Stimulated activated CD8-positive, alpha-beta memory T cell treated with anti-CD3 and anti-CD28 coated beads, Interleukin-4, amount 100 ng/mL, for 4 hours (primary cell): ENCODE measurements at places on chromosomes 11 and 22.

DNA sequence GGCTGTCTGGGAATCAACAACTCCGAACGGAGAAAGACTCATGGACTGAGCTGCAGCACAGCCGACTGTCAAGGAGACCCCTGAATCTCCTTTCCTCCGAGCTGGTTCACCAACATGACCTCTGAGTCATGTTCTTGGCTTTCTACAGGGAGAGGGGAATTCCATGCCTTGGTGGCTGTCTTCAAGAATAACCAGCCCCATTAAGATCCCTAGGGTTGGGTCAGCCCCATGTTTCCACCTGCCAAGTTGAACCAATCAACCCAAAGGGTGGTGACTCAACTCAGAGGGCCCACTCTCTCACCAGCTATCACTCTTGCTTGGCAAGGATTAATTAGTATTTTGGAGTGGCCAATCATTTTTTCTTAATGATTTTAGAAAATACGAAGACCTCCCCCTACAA is 28.3 kb upstream of the IGSF22 start:
- no peak for DNase-seq

DNA sequence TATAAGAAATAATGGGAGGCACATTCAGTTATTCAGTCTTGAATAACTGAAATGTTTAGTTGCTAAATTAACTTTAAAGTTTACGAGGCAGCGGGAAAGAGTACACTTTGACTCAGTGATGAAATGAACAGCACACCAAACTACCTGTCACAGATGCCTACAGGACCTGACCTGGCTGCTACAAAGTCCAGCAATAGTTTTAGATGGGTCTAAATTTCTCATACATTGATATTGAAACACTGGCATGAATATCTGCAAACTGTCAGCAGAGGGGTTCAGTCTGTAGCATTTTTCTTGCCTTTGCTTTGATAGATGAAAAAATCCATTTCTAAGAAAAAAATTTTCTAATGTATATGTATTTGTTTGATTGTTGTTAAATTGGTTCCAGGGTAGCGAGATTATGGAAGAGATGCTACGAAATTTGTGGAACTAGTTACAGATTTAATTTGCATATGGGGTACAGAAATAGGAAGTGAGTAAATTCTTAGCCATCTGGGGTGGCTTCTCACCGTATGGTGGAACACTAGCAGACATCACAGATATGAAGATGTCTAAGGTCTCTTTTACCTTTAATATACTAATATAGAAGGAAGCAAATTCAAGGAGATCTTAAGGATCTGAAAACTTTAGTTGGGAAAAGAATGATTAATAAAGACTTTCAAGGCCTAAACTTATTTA is 20.8 kb upstream of the GAB2 start:
- no peak for DNase-seq

- no peak for DNase-seq
Observed at GRCh38 chr11:94574193-94574961, 7.2 kb downstream of the PIWIL4 start.

DNA sequence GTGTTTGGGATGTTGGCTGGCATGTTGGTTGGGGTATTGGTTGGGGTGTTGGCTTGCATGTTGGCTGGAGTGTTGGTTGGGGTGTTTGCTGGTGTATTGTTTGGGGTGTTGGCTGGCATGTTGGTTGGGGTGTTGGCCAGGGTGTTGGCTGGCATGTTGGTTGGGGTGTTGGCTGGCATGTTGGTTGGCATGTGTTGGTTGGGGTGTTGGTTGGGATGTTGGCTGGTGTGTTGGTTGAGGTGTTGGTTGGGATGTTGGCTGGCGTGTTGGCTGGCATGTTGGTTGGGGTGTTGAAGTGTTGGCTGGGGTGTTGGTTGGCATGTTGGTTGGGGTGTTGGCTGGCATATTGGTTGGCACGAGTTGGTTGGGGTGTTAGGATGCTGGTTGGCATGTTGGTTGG is 24.5 kb downstream of the OTUB1 start:
- DNase-seq, result no peak

DNA sequence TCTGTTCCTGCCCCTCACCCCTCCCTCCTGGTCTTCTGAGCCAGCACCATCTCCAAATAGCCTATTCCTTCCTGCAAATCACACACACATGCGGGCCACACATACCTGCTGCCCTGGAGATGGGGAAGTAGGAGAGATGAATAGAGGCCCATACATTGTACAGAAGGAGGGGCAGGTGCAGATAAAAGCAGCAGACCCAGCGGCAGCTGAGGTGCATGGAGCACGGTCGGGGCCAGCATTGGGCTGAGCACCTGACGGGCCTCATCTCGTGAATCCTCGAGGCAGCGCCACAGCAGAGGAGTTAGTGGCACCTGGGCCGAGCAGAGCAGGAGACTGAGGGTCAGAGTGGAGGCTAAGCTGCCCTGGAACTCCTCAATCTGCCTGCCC is 941.8 kb downstream of the BRD1 start:
- DNase-seq, result no peak

DNA sequence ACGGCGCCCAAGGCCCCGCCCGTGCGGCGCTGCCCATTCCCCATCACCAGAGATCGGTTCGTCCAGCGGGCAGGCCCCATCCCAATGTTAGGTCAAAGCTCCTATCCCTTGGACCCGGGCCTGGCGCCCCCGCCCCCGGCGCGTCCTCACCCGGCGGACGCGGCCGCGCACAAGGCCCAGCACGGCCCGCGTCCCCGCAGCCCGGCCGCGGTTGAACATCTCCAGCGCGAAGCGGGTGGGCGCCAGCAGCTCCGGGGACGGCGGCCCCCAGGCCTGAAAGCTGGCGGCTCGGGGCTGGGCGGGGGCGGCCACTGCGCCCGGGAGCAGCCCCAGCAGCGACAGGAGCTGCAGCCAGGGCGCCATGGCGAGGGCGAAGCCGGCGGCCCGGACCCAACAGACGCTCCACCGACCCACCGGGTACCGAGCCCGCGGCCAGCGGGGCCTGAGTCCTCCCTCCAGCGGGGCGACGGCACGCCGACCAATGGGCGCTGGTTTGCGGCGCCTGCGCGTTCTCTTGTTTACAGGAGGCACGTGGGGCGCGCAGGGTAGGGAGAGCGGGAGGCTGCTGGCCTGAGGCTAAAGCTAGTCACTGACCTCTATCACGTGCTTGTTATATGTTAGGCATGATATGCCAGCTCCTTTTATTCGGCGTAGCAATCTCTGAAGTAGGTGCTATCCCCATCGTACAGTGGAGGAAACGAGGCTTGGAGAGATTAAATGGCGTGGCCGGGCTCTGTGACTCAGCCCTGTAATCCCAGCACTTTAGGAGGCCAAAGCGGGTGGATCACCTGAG is at the start of gene CTSF:
Gene CTSF (minus strand): TSS at position 483 of the 793 bp plus-strand sequence. CDS start 120 bp downstream, at position 363.
- DNase-seq, result peak; percentile 60

DNA sequence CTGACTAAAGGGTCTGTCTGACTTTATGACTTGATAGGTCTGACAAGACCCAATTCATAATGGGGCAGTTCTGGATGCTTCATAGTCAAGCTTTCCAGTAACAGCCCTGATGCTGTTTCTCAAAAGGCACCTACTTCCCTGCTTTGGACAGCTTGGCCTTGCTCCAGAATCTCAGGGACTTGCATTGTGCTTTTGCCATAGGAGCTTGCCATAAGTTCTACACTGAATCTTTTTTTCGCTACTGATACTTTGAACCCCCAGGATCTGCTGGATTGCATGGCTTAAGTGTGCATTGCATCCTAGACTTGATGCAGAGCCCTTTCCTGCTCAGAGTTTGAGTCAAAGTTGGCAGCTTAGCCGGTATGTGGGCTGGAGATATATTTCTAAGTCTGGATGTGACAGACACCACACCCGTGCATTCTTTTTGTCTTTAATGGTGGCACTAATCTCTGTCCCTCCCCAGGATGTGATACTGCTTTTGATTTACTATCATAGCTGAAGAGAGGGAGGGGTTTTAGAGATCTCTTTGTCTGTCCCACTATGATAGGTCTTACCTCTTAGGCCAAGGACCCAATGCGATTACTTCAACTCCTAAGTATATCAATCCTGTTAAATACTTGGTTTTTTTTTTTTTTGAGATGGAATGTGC is 16.9 kb upstream of the SLC3A2 start:
- no peak for DNase-seq

DNA sequence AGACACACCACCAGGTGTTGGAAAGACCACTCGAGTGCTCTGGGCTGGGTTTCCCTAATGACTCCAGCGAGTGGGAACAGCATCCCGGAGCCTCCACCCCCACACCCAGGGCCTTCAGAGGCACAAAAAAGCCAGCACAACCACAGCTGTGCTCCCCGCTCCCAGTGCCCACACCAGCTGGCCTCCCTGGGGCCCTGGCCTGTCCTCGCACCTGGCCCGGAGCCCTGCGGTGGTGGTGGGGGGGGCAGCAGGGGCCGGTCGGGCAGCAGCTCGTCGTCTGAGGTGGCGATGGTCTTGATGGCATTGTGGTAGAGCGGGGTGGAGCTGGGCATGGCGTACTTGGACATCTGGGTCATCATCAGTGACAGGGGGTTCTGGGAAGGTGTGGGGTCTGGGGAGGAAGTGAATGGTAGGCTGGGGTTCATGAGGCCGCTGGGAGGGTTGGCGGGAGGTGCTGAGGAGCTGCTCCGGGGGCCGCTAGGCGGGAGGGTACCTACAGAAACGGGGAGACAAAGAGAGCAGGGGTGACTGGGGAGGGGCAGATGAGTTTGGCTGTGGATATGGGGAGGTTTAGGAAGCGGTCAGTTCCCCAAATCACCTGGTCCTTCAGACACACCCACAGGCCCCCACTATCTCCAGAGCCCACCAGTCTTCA is 16.1 kb downstream of the CXCR5 start:
- DNase-seq, result no peak

GRCh38 chr11:68661014-68661413 is 23.3 kb upstream of the GAL start:
- no peak for DNase-seq
